ENCODE measurements at places on chromosomes 6 and 20.

DNA sequence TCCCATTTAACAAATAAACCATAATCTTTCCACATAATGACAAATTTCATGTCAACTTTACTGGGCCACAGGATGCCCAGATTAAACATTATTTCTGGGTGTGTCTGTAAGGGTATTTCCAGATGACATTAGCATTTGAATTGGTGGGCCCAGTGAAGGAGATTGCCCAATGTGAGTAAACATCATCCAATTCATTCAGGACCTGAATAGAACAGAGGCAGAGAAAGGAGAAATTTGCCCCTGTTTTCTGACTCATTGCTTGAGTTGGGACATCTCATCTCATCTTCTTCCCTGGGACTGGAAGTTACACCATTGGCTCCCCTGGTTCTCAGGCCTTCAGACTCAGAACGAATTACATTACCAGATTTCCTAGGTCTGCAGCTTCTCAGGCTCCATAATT lies 142.9 kb downstream of the TPBG start:
- DNase-seq = no peak

DNA sequence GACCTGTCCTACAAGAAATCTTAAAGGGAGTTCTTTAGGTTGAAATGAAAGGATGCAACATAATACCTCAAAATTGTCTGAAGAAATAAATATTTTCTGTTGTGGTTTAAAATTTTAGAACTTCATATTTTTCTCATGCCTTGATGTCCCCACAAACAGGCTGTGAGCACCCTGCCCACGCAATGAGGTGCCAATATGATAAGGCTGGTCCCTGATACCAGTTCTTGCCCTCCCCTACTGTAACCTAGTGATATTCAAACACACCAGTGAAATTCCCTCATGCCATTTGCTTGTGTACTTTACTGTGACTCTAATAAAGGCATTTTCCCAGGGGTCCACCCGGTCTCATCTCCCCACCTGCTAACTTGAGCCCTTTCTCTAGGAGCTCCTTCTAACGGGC lies 67.3 kb upstream of the SIRPG start:
- no peak for DNase-seq

DNA sequence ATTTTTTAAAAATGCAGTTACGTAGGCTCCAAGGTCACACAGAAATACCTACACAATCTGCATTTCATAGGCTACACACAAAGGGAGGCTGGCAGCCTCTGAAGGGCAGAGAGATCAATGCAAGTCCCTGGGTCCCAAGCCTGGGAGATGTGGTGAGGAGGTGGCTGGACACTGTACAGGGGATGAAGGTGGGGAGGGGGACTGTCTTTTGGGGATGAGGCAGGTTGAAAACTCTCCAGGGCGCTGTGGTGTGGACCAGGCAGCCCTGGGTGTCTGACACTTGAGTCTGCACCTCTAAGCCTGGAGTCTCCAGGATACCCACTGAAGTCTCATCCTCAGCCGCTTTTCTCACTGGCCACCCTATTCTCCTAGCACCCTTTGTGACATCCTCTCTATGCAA lies 24.5 kb downstream of the TXNDC5 start:
- DNase-seq = no peak

GRCh38 chr20:43949741-43950618 lies 35.3 kb downstream of the TOX2 start:
- DNase-seq = no peak

GRCh38 chr6:99189823-99190721 lies 159.4 kb downstream of the FAXC start:
- DNase-seq = no peak

DNA sequence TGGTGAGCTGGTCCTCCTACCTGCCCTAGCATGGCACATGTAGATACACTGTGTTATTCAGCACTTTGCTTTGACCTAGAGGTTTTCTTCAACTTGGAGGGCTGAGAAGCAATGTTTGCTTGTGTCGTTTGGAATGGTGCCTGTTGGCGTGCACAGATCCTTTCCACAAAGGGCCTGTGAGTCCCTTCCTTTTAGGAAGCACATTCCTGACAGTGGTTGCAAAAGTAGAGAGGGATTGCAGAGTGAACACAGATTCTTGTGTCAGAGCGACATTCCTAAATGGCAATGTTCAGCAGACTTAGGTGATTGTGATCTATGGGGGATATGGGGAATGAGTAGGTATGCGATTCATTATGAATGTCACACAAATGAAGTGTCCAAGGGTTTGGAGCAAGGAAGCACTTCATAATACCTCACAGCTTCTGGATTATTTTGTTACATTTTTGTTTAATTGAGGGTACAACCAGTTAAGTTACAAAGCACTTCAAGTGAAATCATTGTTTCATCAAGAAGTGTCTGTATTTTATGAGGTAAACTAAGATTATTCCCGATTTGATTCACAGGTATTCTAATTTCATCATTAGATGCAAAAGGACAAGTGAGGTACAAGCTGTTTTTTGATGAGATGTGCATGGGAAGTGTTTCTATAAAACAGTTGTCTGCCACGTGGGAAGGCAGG lies 713 bp upstream of the RNF144B start:
- no peak for DNase-seq

- DNase-seq = no peak
Measured at GRCh38 chr20:64244870-64245603, 10.5 kb upstream of the PCMTD2 start.

- DNase-seq = no peak
Measured at GRCh38 chr6:25218346-25218745, 60.8 kb upstream of the CARMIL1 start.

DNA sequence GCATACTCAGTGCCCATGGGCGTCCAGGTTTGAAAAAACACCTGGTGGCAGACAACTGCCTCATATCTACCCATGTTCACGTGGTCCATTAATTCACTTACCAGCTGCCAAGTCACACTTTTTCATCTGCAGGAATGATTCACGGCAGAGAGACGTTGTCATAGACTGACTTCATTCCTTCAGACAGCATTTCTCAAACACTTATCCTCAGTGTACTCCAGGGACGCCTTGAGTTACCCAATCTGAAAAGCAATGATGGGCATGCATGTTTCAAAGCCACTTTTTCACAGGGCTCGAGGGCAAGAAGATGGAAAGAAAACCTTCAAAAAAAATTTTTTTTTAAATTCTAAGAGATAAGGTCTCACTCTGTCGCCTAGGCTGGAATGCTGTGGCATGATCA lies 6.0 kb downstream of the MMP24OS start:
- no peak for DNase-seq

DNA sequence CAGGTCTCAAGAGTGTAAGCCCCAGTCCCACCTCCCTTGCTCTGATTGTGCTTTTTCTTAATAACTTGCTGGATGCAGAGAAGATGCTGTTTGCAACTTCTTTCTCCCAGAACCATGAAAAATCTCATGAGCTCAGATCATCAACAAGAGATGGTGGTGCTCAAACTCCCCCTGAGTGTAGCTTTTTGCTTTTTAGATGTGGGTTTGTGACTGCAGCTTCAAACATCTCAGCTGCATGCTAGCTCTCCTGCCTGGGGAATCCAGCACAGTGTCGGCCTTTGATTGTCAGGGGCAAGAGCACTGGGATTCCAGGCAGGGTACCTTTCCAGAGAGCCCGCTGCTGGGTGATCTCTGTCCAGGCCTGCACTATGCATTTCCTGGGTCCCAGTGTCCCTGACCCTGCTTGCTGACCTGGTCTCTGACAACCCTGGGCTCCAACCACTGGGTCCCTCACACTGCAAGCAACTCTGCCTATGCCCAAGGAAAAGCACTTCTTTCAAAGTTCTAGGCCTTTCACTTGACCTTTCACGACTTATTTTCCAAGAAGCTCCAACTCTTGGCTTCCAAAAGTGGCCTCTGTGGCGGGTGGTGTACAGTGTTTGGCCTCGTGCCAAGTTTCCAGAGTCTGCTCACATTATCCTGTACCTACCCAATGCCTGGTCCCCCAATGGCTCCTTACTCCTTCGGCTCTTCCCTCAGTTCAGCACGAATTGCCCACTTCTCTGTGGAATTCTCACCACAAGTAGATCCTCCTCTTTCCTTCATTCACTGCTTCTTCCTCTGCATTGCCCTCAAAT lies 69.7 kb upstream of the LY86 start:
- no peak for DNase-seq

DNA sequence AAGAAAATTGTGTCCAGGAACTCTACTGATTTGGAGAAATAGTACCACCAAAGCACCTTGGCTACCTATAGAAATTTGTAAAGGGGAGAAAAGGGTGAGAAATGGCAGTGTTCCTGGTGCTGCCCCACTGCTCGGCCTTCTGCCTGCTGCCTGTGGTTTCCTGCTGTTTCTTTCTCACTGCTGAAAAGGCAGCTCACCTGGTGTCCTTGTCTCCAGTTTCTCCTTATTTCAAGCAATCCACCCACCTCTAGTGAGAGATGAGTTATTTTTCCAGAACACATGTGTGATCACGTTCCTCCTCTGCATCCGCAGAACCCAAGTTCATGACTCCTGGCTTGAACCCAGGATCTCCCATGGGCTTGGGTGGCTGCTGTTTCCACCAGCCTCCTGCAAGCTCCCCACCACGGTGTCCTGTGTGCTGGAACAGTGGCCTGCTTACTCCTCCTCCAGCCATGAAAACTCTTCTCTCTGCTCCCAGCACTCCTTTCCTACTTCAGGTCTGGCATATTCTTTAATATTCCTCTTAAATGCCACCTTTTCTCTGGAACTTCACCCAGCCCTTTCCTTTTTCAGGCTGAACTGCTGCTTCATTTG lies 48.9 kb downstream of the ELOVL2 start:
- DNase-seq = no peak

- no peak for DNase-seq
Measured at GRCh38 chr6:32436995-32437836, 2.5 kb upstream of the HLA-DRA start.

- no peak for DNase-seq
Measured at GRCh38 chr6:88459189-88459588, 293.0 kb upstream of the CNR1 start.

GRCh38 chr6:158031381-158032353 lies 50.0 kb downstream of the SYNJ2 start:
- no peak for DNase-seq

- DNase-seq = no peak
Measured at GRCh38 chr20:61419010-61419409, 166.9 kb downstream of the CDH4 start.

DNA sequence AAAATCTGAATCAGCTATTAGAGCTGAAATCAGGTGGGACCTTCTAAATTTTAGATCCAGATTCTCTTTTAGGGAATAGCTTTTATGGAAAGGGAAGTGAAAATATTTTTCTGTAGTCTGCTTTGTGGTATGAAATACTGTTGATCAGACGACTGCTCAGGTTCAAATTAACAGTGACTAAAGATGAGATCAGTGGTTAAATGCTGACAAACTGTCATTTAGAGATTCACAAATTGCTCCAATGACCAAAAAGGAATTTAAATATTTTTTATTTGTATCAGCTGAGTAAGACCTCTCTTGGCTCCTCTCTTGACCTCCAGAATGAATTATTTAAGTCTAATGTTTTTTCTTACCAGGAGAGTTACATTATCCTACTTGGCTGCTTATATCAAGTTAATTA lies 77.3 kb downstream of the KCNQ5 start:
- DNase-seq = no peak

DNA sequence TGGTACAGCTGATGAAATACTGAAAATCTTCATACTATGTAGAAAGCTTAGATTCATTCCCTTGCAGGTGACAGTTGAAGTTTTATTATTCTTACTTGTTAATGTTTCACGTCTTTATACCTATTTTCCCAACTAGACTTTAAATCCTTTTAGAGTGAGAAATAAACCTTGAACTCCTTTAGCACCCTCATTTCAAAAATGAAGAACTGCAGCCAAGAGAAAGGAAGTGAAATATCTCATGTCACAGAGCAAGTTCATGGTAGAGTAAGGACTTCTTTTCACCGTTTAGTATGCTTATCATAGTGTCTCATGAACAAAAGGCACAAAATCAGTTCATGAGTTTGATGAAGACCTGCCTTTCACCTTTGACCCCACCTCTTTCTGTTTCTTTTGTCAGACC lies 38.5 kb downstream of the ORC3 start:
- DNase-seq = no peak

GRCh38 chr6:139112146-139112545 lies 22.7 kb upstream of the HECA start:
- DNase-seq = no peak

DNA sequence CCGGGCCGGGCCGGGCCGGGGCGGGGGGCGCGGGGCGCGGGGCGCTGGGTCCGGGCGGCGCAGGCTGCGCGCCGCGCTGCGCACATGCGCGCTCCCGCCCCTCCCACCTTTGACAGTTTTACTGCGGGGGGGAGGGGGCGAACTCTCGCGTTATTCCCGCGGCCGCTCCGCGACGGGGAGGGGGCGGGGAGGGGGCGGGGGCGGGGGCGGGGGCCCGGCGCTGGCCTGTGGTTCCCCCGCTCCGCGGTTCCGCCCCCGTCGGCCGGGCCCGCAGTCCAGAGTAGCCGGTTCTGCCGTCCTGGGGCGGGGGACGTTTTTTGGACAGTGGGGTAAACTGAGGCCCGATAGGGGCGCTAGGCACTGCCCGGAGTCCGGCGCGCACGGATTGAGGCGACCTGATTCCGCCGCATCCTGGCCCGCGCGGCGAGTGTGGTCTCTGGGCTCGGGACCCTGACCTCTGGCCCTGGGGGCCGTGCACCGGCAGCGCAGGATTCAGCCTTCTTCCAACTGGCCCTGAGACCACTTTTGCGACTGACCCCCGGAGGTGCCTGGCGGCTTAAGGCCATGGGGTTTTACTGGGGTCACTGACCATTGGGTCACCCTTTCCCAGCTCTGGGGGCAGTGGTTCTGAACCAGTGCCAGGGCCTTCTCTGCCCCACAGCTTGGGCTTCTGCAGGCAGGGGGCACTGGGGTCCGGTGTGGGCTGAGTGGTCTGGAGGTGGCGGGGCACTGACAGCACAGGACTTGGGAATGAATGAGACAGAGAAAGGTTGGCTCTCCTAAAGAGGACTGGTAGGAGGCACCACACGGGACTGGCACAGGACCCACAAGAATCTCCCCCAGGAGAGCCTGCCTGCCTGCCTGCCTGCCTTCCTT lies at the start of gene ZNF512B:
Gene ZNF512B, minus strand, starts transcription at position 93 of the 876 bp plus-strand sequence. CDS start 1,980 bp downstream, outside the sequence.
- DNase-seq = peak; percentile 86

GRCh38 chr6:111709615-111710398 lies 104.1 kb upstream of the TRAF3IP2 start:
- no peak for DNase-seq

- DNase-seq = no peak
Measured at GRCh38 chr6:14757014-14757413, 488.9 kb upstream of the JARID2 start.

- no peak for DNase-seq
Measured at GRCh38 chr6:13404228-13404891, 76.0 kb upstream of the TBC1D7 start.

GRCh38 chr6:6654599-6655575 lies 66.4 kb downstream of the LY86 start:
- no peak for DNase-seq

DNA sequence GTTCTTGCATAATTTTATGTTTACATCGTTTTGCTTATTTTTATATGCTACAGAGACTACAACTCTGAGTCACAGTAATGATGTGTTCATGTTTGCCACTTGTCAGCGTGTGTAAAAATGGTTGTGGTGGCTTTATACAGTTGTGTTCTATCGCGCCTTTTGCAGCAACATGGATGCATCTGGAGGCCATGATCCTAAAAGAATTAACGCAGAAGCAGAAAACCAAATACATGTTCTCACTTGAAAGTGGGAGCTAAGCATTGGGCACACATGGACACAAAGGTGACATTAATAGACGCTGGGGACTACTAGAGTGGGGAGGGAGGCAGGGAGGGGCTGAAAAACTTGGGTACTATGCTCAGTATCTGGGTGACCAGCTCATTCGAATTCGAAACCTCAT lies 996 bp upstream of the SEC23B start:
- no peak for DNase-seq
